Mucosa of gallbladder (tissue), 1 donor: ENCODE measurements at places on chromosomes 7 and 10.

DNA sequence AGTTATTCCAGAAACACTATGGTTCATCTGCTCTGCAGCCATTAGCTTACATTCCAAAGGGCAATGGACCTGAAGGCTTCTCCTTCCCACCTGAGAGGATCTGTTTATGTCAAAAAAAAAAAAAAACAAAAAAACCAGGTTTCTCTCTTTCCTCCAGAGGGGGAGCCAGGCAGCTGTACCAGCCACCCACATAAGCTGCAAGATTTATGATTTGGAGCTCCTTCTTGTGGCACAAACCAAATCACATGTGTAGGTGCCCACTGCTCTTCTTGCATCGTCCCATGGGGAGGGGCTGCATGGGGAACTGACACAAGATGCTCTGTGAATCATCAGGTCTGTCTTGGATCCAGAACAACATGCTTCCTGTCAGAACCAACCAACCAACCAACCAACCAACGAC is 231.6 kb upstream of the IGFBP3 start:
- no peak for DNase-seq

- DNase-seq, result no peak
These were observed 168.9 kb upstream of the ASAH2 start for GRCh38 chr10:50420196-50420595.

- DNase-seq, result no peak
These were observed at the start of gene FAM170B for GRCh38 chr10:49133706-49134248. Gene FAM170B, minus strand, starts transcription at chr10:49134021. Its CDS starts 103 bp downstream, at chr10:49133918.

DNA sequence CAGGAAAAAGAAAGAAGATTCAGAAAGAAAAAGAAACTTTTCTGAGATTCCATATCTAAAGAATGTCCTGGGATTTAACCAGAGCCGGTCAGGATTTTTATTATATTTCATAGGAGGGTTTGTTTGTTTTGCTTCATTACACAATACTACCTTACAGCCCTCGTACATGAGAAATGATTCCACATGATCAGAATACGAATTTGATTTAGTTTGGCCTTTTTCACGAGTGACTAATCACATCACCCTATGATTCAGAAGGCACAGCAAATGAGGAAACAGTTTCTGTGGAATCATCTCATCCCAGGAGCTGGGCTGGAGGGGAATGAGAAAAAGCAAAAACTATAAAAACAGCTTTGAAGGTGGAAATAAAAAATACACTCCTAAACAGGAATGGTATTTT is 54.7 kb upstream of the VWC2 start:
- DNase-seq, result no peak

GRCh38 chr10:63491588-63492316 is 26.0 kb upstream of the JMJD1C start:
- DNase-seq, result no peak

GRCh38 chr10:4431114-4431863 is 394.7 kb upstream of the AKR1E2 start:
- DNase-seq, result no peak

- DNase-seq, result no peak
These were observed 4.3 kb downstream of the DAGLB start for GRCh38 chr7:6443372-6443941.
